ENCODE measurements at places on chromosomes 7 and 10.

DNA sequence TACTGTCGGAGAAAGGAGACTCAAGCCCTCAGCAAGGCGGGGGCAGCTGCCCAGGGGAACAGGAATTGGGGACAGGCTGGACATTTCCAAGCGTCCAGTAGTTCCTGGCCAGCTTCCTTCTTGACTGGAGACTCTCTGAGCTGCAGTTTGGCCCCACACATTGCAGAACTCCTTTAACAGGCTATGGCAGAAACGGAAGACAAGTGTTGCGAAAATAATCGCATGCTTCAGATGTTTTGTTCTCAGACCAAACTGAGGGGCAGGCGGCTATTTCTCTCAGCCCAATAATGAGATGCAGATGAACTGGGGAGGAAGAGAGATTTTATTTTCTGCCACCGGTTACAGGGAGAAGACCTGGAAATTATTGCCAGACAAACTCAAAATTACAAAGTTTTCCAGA, 88.0 kb upstream of the PFKP start:
- no peak for DNase-seq

DNA sequence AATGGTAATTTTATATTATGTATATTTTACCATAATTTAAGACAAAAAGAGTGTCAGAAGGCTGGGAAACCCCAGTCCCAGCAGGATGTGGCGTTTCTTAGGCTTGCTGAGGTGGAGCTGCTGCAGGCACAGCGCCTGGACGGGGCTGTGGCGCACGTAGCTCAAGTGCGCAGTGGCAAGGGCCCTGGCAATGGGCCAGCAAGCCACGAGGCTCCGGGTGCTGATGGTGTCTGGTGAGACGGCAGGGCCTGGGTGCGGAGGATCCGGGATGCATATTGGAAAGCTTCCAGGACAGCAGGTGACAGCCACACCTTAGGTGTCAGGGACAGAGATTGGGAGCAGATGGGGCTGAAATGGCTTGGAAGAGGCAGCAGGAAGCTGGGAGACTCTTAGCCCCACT, 37.2 kb downstream of the CLEC2L start:
- no peak for DNase-seq

- no peak for DNase-seq
These were observed 64.0 kb upstream of the DNAJB12 start for GRCh38 chr10:72418679-72419078.

- DNase-seq, result no peak
These were observed 133.6 kb downstream of the RNF216 start for GRCh38 chr7:5647816-5648215.

- DNase-seq, result no peak
These were observed 73.7 kb upstream of the TMEM229A start for GRCh38 chr7:124106575-124106974.

DNA sequence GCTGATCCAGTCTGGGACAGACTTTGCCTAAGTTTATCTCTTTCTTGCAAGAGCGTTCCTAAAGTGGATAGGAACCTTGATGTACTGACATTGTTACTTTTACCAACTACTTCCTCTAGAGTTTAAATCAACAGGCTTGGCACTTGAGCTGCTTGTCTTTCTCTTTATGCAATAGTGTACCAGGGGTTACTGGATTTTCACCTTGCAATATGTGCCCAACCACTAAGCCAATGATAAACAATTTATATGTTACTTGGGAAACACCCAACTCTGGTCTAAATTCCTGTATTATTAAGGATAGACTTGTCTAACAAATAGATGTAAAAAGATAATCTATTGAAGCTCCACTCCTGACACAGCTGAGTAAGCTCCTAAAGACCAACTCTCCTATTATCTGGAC, 470.2 kb downstream of the SH2D4B start:
- no peak for DNase-seq

GRCh38 chr10:62159351-62159750, 109.3 kb downstream of the RTKN2 start:
- DNase-seq, result no peak
